Activated gamma-delta T cell treated with anti-CD3 and anti-CD28 coated beads, Interleukin-2, amount 50 U/mL, for 16 hours (primary cell): ENCODE measurements at places on chromosomes 6 and 20.

- no peak for DNase-seq
Measured at GRCh38 chr20:49385465-49385864, 97.0 kb downstream of the KCNB1 start.

DNA sequence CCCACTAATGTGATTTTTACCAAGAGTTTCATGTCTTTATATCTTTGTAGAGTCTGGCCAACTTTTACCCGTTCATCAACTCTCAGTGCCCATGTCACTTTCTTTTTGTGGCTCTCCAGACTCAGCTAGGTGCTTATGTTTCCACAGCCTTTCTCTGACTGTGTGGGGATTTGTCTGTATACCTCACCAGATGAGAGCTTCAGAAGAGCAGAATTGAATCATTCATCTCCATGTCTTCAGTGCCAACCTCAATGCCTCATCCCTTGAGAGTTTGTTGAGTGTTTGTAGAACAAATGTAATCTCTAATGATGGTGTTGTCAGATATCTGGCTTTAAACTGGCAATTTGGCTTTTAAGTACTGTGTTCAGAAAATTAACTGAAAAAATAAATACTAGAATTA is 16.8 kb upstream of the CCN2 start:
- no peak for DNase-seq

DNA sequence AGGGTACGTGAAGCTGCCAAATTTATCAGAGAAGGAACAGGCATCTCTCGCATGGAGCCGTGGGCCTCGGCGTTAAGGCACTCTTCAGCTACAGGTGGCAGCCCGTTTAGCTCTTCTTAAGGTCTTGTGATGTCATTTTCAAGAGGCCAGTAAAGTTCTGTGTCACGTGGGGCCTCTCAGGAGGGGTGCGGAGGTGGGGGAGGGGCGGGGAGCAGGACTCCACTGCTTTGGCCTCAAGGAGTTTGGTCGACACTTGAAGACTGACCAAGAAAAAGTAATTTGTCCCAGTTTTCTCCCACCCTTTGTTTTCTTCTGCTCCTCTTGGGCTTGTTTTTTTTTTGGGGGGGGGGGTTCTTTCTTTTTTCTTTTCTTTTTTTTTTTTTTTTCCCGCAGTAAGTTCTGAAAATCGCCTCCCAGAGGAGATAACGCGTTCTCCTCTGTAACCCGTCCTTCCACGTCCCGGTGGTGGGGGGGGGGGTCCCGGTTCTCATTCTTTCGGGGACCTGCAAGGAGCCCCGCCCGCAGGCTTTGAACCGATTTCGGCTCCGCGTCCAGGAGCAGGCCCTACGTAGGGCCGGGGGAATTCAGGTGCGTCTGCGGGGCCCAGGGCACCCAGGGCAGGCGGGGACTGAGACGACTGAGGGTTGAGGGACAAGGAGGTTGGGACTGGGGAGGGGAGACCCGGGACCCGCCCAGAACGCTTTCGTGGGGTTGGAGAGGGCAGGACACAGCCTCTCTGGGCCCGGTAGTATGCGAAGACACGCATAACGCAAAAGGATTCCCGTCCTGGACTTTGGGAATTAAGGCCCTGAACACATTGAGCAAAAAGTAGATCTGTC is 26.0 kb downstream of the GPX6 start:
- DNase-seq: peak; percentile 2

- no peak for DNase-seq
Measured at GRCh38 chr20:45792317-45793118, 764 bp downstream of the DNTTIP1 start.

- DNase-seq: no peak
Measured at GRCh38 chr6:34792605-34793500, 970 bp downstream of the BLTP3A start.

DNA sequence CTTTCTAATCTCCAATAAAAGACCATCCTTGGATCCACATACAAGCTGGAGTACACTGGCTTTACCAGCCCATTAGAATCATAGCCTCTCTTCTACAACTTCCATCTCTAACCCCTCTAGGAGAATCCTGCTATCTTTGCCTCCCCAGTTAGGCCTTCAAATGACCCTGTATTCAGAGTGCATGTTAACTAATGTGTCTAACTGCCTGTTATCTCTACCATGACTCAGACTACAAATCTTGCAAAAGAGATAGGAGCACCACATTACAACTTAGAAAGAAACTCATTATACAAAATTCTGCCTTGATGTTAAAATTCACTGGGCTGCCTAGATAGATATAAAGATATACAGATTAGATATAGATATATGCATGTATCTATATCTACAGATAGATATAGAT is 28.2 kb downstream of the GPR63 start:
- DNase-seq: no peak

- no peak for DNase-seq
Measured at GRCh38 chr6:105785066-105785811, 300.9 kb upstream of the PRDM1 start.

DNA sequence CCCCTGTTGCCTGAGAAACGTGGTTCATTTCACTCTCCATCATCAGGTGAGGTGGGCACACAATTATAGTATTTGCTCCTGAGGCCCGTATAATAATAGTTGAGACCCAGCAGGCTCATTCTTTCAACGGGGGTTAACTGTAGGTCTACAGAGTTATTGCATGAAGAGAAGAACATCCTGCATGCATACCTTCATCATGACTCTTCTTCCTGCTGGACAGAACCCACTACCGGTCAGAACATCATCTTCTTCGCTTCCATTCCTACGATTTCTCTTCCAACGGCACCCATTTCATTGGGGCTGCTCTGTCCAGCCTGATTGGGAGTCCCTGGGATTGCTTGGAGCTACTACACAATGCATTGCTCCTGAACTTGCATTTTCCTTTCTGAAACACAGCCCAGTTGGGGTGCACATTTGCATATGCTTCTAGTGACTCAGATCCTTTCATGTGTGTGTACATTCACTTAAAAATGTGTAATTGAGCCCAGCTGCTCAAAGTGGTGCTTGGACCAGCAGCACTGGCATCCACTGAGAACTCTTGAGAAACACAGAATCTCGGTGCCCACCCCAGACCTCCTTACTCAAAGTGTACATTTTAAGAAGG is 57.4 kb downstream of the SLC24A3 start:
- no peak for DNase-seq

GRCh38 chr6:142613981-142614380 is 312.2 kb downstream of the ADGRG6 start:
- DNase-seq: no peak

- DNase-seq: no peak
Measured at GRCh38 chr20:11907621-11908020, 10.1 kb upstream of the BTBD3 start.

GRCh38 chr6:13550656-13551055 is 23.7 kb upstream of the SIRT5 start:
- DNase-seq: no peak

GRCh38 chr6:42704251-42704936 is 18.0 kb downstream of the PRPH2 start:
- no peak for DNase-seq

- no peak for DNase-seq
Measured at GRCh38 chr6:53263917-53264316, 84.8 kb downstream of the ELOVL5 start.

DNA sequence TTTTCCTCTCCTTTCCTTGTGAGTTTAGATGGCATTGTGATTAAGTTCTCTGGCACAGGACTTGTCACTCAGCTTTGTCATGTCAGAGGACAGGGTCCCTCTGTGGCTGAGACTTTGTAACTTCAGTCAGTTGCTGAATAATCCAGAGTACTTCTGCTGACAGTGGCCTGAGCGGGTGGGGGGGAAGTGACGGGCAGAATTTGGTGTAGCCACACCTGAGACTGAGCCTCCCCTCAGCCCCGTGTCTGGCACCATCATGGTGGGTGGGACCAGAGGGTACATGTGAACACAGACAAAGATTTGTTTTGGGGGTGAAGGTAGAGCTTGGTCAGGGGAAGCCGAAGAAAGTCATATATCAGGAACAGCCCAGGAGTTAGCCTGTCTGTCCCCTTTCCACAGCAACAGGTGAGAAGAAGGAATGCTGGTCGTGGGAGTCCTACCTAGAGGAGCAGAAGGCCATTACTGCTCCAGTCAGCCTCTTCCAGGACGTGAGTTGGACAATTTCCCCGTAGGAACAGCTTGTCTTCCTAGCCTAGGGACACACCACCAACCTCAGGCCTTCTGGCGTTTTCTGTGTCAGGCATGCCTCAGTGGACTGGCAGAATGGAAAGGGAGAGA is 20.9 kb downstream of the L3MBTL1 start:
- DNase-seq: no peak

GRCh38 chr6:473768-474452 is 82.4 kb downstream of the IRF4 start:
- no peak for DNase-seq

GRCh38 chr20:38073307-38074071 is 39.9 kb downstream of the RPRD1B start:
- DNase-seq: no peak

DNA sequence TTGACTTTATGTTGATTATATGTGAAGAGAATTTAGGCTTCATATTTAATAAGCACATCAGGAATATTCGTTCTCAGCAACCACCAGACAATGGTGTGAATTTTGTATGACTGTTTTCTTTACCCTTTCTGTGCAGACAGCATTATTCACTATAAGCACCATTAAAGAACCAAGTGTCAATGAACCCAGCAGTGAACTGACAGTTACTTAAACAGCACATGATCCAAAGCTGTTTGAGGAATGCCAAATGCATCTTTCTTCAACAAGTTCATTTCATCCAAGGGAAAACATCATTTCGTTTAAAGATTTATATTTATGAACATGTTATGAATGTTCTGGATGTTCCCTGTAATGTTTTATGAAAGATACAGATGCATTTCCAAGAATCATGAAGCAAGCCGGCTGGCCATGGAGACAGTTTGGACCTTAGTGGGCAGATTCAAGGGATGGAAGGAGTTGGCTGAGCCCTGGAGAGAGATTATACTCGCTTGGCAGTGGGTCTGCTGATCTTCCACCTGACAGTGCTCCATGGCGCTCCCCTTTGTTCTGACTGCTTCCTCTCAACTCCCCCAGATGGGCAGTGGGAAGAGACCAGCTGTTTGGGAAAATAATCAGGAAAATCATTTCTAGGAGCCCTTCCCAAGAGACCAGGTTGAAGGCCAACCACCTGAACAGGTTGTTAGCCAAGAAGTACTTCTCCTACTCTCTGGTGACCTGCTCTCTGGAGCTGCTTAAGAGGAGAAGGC is 326.0 kb upstream of the RSPO3 start:
- DNase-seq: no peak

GRCh38 chr6:106097411-106098231 is 11.5 kb downstream of the PRDM1 start:
- peak; percentile 31 for DNase-seq

- no peak for DNase-seq
Measured at GRCh38 chr6:149483334-149483725, 1.5 kb downstream of the ZC3H12D start.

DNA sequence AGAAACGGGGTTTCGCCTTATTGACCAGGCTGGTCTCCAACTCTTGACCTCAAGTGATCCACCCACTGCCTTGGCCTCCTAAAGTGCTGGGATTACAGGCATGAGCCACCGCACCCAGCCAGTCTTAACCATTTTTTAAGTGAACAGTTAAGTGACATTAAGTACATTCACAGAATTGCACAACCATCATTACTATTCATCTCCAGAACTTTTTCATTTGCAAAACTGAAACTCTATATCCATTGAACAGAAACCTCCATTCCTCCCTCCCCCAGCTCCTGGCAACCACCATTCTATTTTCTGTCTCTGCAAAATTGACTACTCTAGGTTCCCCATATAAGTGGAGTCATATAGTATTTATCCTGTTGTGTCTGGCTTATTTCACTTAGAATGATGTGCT is 59.7 kb downstream of the PLCB4 start:
- no peak for DNase-seq

- DNase-seq: no peak
Measured at GRCh38 chr20:59774204-59774641, 159.2 kb downstream of the SYCP2 start.

DNA sequence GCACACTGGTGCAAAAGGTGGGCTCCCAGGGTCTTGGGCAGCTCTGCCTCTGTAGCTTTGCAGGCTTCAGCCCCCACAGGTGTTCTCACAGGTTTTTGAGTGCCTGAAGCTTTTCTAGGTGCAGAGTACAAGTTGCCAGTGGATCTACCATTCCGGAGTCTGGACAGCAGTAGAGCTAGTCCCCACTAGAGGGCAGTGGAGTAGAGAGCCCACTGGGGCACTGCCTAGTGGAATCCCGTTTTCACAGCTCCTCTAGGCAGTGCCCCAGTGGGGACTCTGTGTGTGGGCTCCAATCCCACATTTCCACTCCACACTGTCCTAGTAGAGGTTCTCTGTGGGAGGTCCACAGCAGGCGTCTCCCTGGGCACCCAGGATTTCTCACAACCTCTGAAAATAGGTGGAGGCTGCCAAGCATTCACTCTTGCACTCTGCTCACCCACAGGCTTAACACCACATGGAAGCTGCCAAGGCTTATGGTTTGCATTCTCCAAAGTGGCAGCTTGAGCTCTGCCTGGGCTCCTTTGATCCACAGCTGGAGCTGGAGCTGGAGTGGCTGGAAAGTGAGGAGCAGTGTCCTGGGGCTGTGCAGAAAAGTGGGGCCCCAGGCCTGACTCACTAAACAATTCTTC is 86.3 kb upstream of the PROKR2 start:
- DNase-seq: no peak

DNA sequence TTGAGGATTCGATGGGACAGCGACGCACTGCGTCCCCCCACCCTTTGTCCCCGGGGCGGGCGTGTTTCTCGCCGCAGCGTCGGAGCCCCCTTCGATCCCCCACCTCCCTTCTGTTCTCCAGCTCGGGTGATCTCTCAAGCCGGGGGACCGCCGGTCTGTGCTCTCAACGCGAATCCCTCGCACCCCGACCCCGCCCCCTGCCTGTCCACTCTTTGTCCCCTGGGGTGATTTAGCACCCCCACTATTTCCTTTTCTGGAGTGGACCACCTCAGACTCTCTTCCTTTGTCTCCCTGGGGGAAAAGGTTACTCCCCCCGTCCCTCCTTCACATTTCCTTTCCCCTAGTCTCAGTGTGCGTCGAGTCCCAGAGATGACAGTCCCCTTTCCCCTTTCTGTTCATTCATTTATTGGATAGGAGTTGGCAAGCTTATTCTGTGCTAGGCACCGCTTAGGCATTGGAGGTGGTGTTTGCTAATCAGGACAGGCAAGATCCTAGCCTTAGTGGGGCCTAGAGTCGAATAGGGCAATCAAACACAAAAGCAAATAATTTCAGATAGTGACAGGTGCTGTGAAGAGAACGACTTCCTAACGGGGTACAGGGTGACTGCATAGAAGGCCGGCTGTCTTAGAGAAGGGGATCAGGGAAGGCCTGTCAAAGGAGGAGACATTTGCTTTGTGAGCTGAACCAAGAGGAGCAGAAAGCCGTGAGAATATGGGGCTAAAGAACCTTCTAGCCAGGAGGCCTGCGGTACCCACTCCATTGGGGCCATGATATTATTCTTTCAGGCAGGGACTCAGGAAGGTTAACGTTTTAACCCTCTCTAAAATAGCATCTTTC is 741 bp downstream of the PTPN1 start:
- DNase-seq: no peak

- DNase-seq: no peak
Measured at GRCh38 chr20:13059398-13060136, 50.8 kb downstream of the SPTLC3 start.

GRCh38 chr20:5780846-5781217 is 30.6 kb downstream of the SHLD1 start:
- DNase-seq: no peak
